ENCODE measurements at places on chromosomes 4 and X.

DNA sequence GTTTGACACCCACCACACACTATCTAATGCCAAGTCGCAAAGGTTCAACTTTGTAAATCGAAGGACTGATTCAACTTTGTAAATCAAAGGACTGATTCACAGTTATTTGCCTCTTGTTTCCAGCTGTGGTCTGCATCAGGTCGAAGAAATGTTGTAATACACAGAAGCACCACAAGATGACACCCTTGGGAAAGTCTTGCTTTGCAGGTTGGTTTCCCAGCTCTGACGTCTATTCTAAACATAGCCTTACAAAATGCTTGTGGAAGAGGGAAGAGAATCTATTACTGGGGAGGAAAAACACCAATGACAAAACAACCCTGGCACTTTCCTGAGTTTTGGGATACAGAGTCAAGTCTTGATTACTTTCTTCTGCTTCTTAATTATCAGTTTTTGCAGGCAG is 35.3 kb downstream of the SUPT20HL1 start:
- DNase-seq, result no peak

GRCh38 chr4:13849778-13850177 is 222.3 kb upstream of the BOD1L1 start:
- no peak for DNase-seq

DNA sequence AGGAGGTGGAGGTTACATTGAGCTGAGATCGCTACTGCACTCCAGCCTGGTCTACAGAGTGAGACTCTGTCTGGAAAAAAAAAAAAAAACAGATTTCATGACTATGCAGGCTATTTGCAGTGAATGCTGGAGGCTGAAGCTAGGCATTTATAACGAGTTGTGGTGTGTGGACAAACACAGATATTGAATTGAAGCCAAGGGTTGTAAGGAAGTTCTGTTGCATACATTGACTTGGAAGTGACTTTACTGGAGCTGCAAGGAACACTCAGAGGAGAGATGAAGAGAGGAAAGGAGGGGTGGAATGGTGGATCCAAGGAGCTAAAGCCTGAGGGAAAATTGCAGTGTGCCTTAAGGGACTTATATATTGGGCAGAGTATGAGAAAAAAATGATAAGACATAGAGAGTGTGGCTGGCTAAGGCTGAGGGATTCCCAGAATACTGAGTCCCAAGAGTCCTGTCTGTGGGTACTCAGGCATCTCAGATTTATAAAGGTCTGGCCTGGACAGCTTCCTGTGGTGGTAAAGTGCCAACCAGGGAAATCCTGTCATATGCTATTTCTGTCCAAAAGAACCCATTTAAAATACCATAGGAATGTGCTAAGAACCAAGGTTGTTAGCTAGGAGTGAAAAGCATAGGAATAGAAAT is 87.8 kb upstream of the GUCY1A1 start:
- DNase-seq, result no peak

DNA sequence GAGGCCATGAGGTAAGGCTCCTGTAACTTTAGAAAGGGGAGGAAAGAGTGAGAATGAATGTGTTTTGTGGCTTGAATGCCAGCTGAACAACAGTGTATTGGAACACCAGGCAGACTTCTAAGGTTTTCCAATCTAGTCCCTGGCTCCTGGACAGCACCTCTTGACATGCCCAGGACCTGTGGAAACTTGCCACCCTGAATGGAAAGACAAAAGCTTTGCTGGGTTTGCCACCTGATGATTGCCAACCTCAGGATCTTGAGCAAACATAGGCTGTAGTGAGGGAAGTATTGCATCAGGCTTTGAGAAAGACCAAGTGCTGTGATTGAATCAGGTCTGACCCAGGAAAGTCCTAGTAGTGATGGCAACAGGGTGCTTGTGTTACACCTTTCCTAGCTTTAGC is 1393.1 kb upstream of the DIAPH2 start:
- no peak for DNase-seq

- DNase-seq, result no peak
Measured at GRCh38 chrX:39011454-39012221, 210.4 kb downstream of the MID1IP1 start.

GRCh38 chr4:76117536-76117935 is 30.7 kb downstream of the NUP54 start:
- DNase-seq, result no peak
